Occipital lobe (tissue), 3 donors: ENCODE measurements at places on chromosomes 12 and 14.

GRCh38 chr14:64638625-64639024 lies 65.6 kb upstream of the PLEKHG3 start:
- no peak for DNase-seq

- DNase-seq, result no peak
These were observed 707.5 kb upstream of the TMEM132C start for GRCh38 chr12:127559349-127560040.

DNA sequence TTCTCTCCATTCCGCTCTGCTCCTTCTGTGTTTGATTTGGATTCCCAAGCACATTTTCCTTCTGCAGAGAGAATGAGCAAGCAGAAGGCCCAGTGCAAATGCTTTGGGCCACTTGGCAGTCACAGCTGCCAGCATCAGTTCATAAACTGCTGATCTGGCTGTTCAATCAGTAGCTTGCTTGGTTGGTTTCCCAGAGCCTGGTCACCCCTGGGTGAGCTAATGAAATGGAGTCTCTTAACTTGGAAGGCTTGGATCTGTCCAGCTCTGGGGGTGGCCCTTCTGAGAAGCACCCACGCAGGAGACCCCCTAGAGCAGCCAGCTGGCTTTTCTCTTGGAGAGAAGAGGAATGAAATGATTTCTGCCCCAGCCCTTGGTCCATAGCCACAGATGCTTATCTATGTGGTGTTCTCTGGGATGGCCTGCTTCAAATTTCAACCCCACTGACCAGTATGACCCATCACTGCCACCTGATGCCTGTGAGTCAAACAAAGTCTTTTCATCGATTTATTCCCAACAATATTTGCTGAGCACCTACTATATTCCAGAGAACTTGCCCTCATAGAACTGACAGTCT lies 30.3 kb downstream of the FAIM2 start:
- DNase-seq, result no peak

GRCh38 chr14:104240434-104241157 lies 102.2 kb downstream of the KIF26A start:
- no peak for DNase-seq

GRCh38 chr12:54936736-54937135 lies 47.8 kb downstream of the TESPA1 start:
- DNase-seq, result no peak
